Fibroblast of the conjunctiva (primary cell): ENCODE measurements at places on chromosomes 1 and 21.

DNA sequence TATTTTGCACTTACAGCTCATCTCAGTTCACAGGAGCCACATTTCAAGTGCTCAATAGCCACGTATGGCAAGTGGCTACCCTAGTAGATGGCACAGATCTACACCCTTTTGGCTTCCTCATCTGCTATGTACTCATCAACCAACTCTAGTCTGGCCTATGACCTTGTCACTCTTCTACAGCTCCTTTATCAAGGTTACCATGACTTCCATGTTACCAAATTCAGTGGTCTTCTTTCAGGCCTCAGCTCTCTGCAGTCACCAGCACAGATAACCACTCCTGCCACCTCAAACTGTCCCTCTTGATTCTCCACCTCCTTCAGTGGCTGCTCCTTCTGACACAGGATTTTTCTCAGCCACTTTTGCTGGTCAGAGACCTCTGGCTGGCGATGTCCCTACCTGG, 11.7 kb upstream of the USP48 start:
- DNase-seq: no peak

GRCh38 chr1:234176000-234176399, 197.3 kb upstream of the COA6 start:
- no peak for DNase-seq

GRCh38 chr1:156812293-156812990, 4.2 kb downstream of the SH2D2A start:
- DNase-seq: no peak

DNA sequence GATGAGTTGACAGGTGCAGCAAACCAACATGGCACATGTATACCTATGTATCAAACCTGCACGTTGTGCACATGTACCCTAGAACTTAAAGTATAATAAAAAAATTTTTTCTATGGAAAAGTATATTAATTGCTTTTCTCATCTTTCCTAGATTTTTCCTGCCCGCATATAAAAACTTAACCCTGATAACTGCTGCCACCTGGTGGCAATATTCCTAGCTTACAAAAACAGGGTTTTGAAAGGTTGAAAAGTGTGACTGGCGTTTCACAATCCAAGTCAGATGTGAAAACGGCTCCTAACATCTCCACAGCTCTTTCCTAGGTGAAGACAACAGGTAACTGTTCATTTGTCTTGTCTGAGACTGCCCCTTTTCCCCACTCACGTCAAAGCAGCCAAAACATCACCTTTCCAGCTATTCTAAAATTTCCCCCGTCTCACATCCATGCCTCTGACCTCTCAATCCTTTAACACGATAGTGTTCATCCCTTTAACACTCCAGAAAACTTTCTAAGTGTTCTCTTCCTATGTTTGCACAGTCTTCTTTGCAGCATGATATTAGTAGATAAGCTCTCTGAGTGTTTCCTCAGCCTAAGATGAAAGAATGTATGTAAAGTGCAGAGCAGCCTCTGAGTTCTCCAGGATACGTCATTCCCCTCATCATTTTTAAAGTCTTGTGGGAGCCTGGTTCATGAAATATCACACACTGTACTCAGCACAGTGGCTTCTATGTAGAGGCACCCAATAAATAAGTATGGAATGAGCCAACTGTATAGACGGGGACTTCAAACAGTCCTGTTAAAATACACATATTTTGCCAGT, 27.5 kb downstream of the OVGP1 start:
- no peak for DNase-seq

DNA sequence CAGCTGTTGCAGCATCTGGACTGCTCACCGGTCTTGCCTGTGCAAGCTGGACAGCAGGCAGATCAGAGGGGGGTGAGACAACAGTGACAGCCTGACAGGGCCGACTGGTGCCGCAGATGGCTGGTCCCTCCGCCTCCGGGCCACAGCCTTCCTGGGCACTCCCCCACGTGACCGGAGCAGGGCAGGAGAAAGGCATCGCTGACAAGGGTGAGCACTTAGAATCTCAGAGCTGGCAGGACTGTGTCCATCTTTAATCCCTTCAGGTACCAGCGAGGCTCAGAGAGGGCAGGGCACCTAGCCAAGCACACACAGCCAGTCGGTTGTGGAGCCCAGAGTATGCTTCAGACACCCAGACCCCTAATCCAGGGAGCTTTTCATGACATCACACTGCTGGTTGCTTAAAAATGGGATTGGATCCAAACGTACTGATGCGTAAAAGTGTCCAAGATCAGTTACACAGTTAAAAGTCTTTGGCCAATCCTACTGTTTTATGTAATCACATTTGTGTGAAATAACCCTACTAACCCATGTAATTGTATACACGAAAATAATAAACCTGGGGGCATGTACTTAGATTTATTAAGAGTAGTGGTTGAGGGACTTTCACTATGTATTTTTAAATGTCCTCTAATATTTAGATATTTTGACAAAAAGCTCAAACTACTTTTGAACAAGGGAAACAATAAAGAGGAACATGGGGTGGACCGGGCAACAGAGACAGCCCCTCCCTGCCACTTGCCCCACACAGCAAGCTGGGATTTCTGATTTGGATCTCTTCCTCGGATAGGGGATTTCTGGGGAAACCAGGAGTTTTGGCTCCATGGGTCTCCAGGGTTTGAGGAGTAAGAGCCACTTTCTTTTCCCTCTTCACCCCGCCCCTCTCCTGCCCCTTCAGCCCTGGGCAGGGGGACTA, 758 bp upstream of the CNTN2 start:
- DNase-seq: no peak
